ENCODE measurements at places on chromosomes 16 and 17. TPM values are rescaled to one million over a fixed set of nuclear protein-coding genes. Genes with fewer than 3 reads are reported as not detected.

- H3K4me1 ChIP-seq = no peaks in the 10 kb centered on the region
- no peak overlapping the region for H3K27ac ChIP-seq
- DNase-seq = no peak
These were observed 24.1 kb downstream of the ALOX15B start for GRCh38 chr17:8062807-8063483.

- H3K27me3 ChIP-seq = peaks cover 17% of the 10 kb centered on the region
- DNase-seq = peak; percentile 42
- no peaks in the 10 kb centered on the region for H3K36me3 ChIP-seq
- peak overlapping the region; percentile 53 for H3K4me3 ChIP-seq
- H3K4me1 ChIP-seq = no peaks in the 10 kb centered on the region
- no peak overlapping the region for H3K27ac ChIP-seq
These were observed 725 bp downstream of the ABCA3 start for GRCh38 chr16:2339521-2340484.

GRCh38 chr17:73932216-73932749 is 271.2 kb upstream of the RPL38 start:
- no peak overlapping the region for H3K4me3 ChIP-seq
- H3K27me3 ChIP-seq = peaks cover 3% of the 10 kb centered on the region
- peaks cover 7% of the 10 kb centered on the region for H3K4me1 ChIP-seq
- DNase-seq = no peak
- H3K27ac ChIP-seq = no peak overlapping the region

- H3K27me3 ChIP-seq = no peaks in the 10 kb centered on the region
- peaks cover 4% of the 10 kb centered on the region for H3K4me1 ChIP-seq
- DNase-seq = peak; percentile 82
- no peaks in the 10 kb centered on the region for H3K36me3 ChIP-seq
- peak overlapping the region; percentile 72 for H3K4me3 ChIP-seq
These were observed 496 bp downstream of the EZH1 start for GRCh38 chr17:42744283-42744805.

- no peaks in the 10 kb centered on the region for H3K27me3 ChIP-seq
- H3K27ac ChIP-seq = no peak overlapping the region
- DNase-seq = no peak
- H3K4me3 ChIP-seq = no peak overlapping the region
- peaks cover 18% of the 10 kb centered on the region for H3K4me1 ChIP-seq
These were observed 69.9 kb downstream of the AKAP1 start for GRCh38 chr17:57154921-57155320.

Gene SPATA22
- 1.8 TPM for total RNA-seq

Gene KRT31
- 0.08 TPM for total RNA-seq

GRCh38 chr17:62876063-62876462 is 67.9 kb upstream of the MARCHF10 start:
- 0 out of 2 replicates have a peak, but pooled peaks cover 11% of the 10 kb centered on the region for H3K27me3 ChIP-seq
- DNase-seq = no peak
- H3K27ac ChIP-seq = no peak overlapping the region
- no peaks in the 10 kb centered on the region for H3K36me3 ChIP-seq

- no peaks in the 10 kb centered on the region for H3K4me1 ChIP-seq
- H3K36me3 ChIP-seq = no peaks in the 10 kb centered on the region
- DNase-seq = no peak
- H3K27me3 ChIP-seq = no peaks in the 10 kb centered on the region
- peak overlapping the region; percentile 91 for H3K4me3 ChIP-seq
These were observed 1.4 kb downstream of the SYNRG start for GRCh38 chr17:37607637-37608331.

Gene GNG13
- not detected for total RNA-seq

GRCh38 chr16:10637337-10638037 is 57.1 kb upstream of the EMP2 start:
- H3K36me3 ChIP-seq = no peaks in the 10 kb centered on the region
- no peak overlapping the region for H3K27ac ChIP-seq
- no peak overlapping the region for H3K4me3 ChIP-seq
- no peaks in the 10 kb centered on the region for H3K27me3 ChIP-seq
- H3K4me1 ChIP-seq = no peaks in the 10 kb centered on the region

DNA sequence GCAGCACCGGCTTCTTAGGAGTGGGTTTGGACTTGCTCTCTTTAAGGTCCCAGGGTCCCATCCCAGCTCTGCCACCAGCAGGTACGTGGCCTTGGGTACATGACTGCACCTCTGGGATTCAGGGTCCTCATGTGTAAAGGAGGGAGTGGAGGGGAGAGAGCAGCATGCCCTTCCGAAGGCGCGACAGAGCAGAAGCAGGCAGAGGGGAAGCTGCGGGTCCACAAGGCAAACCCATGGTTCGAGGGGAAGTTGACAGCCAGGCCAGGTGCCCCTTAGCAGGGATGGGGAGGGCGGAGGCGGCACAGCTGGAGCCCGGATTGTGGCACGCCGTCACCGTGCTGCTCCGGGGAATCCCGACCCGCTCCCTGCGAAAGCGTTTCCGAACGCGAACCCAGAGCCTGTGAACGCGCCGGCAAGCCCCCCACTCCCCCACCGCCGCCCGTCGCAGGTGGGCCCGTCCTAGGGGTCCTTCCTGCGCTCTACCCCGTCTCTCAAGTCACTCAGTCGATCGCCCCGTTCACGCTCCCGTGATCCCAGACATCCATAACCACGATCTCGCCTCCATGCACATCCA is 4.1 kb upstream of the TBX2 start:
- no peak for DNase-seq
- H3K4me1 ChIP-seq = peaks cover 17% of the 10 kb centered on the region
- H3K36me3 ChIP-seq = no peaks in the 10 kb centered on the region
- no peaks in the 10 kb centered on the region for H3K27me3 ChIP-seq
- no peak overlapping the region for H3K4me3 ChIP-seq

GRCh38 chr16:30355144-30355953 is at the start of gene CD2BP2:
TSS of gene CD2BP2 (minus strand) at chr16:30355308. CDS start at chr16:30354681, 627 bp downstream.
- DNase-seq = peak; percentile 99
- H3K36me3 ChIP-seq = peaks cover 39% of the 10 kb centered on the region
- peaks cover 3% of the 10 kb centered on the region for H3K4me1 ChIP-seq
- no peaks in the 10 kb centered on the region for H3K27me3 ChIP-seq

DNA sequence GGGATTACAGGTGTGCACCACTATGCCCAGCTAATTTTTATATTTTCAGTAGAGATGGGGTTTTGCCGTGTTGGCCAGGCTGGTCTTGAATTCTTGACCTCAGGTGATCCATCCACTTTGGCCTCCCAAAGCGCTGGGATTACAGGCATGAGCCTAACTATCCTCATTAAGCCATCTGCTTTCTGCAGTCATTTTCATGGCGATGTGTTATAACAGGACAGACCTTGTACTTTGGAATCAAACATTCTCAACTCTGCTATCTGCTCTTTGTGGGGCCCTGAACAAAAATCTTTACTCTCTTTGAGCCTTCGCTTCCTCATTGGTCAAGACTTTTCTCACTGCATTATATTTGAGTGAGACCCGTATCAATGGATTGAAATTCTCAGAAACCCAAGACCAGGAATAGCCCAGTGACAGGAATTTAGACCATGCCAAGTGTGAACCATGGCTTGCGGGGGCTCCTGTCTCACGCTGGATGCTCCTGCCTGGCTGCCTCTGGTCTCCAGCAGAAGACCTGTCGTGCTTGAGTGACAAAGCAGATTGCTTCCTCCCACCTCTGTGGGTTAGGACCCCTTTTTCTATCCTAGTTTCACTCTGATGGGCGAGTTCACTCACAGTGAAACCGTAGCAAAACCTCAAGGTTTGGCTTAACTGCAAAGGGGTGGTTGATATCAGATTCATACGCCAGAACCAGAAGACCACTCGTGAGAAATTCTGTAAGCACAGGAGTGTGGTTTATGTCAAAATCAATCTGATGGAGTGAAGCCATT is 519.1 kb downstream of the MAF start:
- H3K4me3 ChIP-seq = no peak overlapping the region
- H3K36me3 ChIP-seq = no peaks in the 10 kb centered on the region
- no peak for DNase-seq
- H3K27ac ChIP-seq = no peak overlapping the region
- H3K4me1 ChIP-seq = no peaks in the 10 kb centered on the region
- H3K27me3 ChIP-seq = no peaks in the 10 kb centered on the region

Gene CPHXL2
- not detected for total RNA-seq

DNA sequence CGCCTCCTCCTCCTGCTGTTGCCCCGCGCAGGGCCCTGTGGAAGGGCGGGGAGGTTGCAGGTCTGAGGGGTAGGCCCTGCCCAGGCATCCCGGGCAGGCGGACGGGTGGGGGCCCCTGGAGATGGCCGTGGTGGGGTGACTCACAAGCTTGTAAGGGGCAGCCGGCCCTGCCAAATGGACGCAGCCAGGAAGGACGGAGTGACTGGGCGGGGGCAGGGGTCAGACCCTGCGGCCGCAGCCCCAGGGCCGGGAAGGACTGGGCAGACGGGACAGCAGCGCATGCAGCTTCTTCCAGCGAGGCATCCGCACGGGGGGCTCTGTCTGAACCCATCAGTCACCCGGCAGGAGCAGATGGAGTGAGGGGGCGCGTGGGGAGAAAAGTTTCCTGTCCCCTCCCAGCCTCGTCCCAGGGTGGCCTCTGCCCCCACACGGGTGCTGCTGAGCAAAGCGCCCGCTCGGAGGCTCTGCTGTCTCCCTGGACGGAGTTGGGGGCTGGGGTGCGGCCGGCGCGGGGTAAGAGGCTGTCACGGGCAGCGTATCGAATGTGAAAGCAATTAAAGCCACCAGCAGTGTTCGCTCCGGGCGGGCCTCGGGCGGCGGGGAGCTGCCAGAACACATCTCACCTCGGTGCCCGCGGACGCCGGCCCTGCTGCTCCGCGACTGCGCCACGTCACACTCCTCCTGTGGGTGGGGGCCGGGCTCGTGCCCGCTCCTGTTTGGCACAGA is 5.4 kb upstream of the PRR35 start:
- no peak for DNase-seq
- H3K36me3 ChIP-seq = peaks cover 15% of the 10 kb centered on the region
- H3K27me3 ChIP-seq = peaks cover 22% of the 10 kb centered on the region
- no peaks in the 10 kb centered on the region for H3K4me1 ChIP-seq
- H3K27ac ChIP-seq = no peak overlapping the region

DNA sequence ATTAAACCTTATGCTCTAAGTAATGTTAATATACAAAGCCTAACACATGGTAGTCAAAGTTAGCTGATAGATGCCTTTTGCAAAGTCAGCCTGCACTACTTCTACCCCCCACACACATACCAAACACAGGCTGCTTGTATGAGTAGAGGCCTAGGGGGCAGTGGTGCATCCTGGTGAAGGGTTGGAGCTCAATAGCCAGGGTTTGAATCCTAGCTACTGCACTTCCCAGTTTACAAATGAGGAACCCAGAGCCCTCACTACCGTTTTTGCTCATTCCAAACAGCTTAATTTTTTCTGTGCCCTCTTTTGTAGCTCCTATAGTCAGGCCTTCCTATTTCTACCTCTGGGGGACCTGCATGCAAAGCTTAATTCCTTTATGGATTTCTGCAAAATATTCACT is 18.9 kb upstream of the HYDIN start:
- H3K4me3 ChIP-seq = no peak overlapping the region
- no peaks in the 10 kb centered on the region for H3K27me3 ChIP-seq
- DNase-seq = no peak
- H3K4me1 ChIP-seq = no peaks in the 10 kb centered on the region
- no peak overlapping the region for H3K27ac ChIP-seq

Gene IL17C
- total RNA-seq = not detected

GRCh38 chr16:56613706-56614105 is 5.3 kb downstream of the MT2A start:
- H3K36me3 ChIP-seq = no peaks in the 10 kb centered on the region
- peaks cover 19% of the 10 kb centered on the region for H3K4me1 ChIP-seq
- H3K27ac ChIP-seq = no peak overlapping the region

DNA sequence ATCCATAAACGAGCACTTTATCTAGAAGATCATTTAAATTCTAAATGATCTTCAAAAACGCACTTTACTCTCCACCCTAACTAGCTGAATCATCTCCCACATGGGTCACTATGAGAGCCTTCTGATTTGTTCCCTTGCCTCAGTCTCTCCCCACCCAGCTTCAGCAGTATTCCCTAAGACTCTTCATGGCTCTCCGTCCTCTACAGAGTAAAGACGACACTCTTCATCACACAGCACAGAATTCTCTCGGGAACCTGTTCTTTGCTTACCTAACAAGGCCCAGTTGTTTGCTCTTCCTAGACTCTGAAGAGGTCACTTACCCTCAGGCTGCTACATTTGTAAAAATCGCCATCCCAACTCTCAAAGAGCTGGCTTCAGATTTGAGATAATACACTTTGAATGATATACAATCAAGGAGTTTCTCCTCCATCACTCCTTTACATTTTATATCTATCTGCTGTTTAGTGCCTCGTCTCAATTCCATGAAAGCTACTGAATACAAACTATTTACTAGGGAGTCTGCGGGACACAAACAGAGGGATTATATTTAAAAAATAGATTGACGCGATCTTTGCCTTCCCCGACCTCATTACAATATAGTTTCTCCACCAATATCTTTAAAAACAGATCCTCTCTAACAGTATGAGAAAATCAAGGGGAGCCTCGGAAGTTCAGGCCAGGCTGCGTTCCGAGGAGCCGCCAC is 511 bp upstream of the LIG3 start:
- H3K4me3 ChIP-seq = peak overlapping the region; percentile 90
- no peak for DNase-seq
- H3K27me3 ChIP-seq = no peaks in the 10 kb centered on the region
- H3K4me1 ChIP-seq = 0 out of 2 replicates have a peak, but pooled peaks cover 5% of the 10 kb centered on the region
- H3K36me3 ChIP-seq = peaks cover 8% of the 10 kb centered on the region

Gene NPIPB2
- total RNA-seq = 2.6 TPM

GRCh38 chr16:59886021-59886420 is 1151.9 kb upstream of the GOT2 start:
- H3K4me3 ChIP-seq = no peak overlapping the region
- no peaks in the 10 kb centered on the region for H3K36me3 ChIP-seq
- H3K4me1 ChIP-seq = no peaks in the 10 kb centered on the region

Gene RTN4RL1
- 0.61 TPM for total RNA-seq

GRCh38 chr16:87569601-87570571 is 32.4 kb upstream of the JPH3 start:
- no peaks in the 10 kb centered on the region for H3K4me1 ChIP-seq
- no peaks in the 10 kb centered on the region for H3K27me3 ChIP-seq
- H3K36me3 ChIP-seq = no peaks in the 10 kb centered on the region

Gene RNF112
- 2.4 TPM for total RNA-seq
